ENCODE measurements at places on chromosomes 5 and 9. TPM values are rescaled to one million over a fixed set of nuclear protein-coding genes. Genes with fewer than 3 reads are reported as not detected.
A peak's percentile ranks its signal among the peaks of the same experiment; 100 is the strongest.

DNA sequence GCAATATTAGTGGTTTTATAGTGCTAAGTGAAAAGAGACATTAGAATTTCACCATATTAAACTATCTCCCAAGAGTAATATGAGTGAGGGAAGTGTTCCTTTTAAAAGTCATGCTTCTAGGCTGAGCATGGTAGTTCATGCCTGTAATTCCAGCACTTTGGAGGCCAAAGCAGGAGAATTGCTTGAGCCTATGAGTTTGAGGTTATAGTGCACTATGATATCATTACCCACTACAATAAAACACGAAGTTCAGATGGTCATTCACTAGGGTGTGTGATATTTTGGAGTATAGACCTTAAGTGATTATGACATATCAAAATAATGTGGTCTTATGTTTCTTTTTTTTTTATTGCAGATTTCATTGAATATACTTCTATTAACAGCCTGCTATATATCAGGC lies 6.7 kb downstream of the KIF2A start:
- H3K36me3 ChIP-seq, result no peaks in the 10 kb centered on the region
- no peak overlapping the region for H3K27ac ChIP-seq
- peaks cover 12% of the 10 kb centered on the region for H3K4me1 ChIP-seq
- no peak for DNase-seq
- no peaks in the 10 kb centered on the region for H3K27me3 ChIP-seq
- no peak overlapping the region for H3K4me3 ChIP-seq

- no peaks in the 10 kb centered on the region for H3K36me3 ChIP-seq
- no peaks in the 10 kb centered on the region for H3K4me1 ChIP-seq
- no peak overlapping the region for H3K27ac ChIP-seq
- H3K27me3 ChIP-seq, result peaks cover 29% of the 10 kb centered on the region
Observed at GRCh38 chr9:138010861-138011260, 133.3 kb downstream of the CACNA1B start.

- H3K4me3 ChIP-seq, result no peak overlapping the region
- no peak for DNase-seq
- H3K36me3 ChIP-seq, result no peaks in the 10 kb centered on the region
- peaks cover 14% of the 10 kb centered on the region for H3K27me3 ChIP-seq
- no peaks in the 10 kb centered on the region for H3K4me1 ChIP-seq
Observed at GRCh38 chr5:93401634-93402213, 179.3 kb downstream of the NR2F1-AS1 start.

DNA sequence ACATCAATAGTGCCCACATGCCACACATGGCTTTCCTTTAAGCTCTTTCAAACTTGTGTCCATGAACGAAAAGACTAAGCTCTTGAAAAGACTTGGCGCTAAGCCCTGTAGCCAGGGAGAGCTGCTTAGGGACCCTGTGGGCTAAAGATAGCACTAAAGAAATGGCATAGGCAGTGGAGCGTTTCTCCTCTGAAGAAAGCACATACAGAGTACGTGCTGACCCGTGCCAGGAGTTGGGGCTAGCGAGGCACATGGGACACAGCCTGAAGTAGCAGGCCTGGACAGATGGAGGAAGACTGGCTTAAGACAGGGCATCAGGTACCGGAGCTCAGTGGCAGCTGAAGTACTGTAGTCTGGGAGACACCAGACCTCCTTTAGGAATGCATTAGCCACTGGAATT lies 39.7 kb downstream of the ADGRV1 start:
- no peak overlapping the region for H3K4me3 ChIP-seq
- no peak for DNase-seq
- no peak overlapping the region for H3K27ac ChIP-seq
- H3K27me3 ChIP-seq, result peaks cover 5% of the 10 kb centered on the region
- H3K36me3 ChIP-seq, result no peaks in the 10 kb centered on the region

GRCh38 chr5:32709750-32710549 lies 1.2 kb upstream of the NPR3 start:
- peak; percentile 69 for DNase-seq
- peaks cover 51% of the 10 kb centered on the region for H3K4me1 ChIP-seq
- peaks cover 30% of the 10 kb centered on the region for H3K27me3 ChIP-seq
- H3K4me3 ChIP-seq, result peak overlapping the region; percentile 79

DNA sequence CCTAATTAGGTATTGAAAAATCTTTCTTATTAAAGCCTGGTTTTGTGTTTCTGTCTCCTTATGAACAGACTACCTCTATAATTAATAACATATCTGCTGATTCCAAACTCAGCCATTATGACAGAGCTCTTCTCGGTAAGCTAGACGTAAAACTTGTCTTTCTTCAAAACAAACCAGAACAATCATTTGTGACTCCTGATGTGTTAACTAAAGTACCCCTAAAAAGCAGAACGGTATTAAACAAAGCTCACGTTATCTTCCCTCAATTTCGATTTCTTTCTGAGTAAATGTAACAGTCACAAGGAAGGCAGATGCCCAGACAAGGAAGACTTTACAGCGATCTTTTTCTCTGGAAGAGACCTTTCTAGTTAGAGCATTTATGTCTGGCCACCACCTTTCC lies 1.8 kb downstream of the SEMA5A start:
- H3K4me1 ChIP-seq, result peaks cover 66% of the 10 kb centered on the region
- H3K27me3 ChIP-seq, result peaks cover 25% of the 10 kb centered on the region
- H3K27ac ChIP-seq, result peak overlapping the region; percentile 91
- DNase-seq, result no peak

GRCh38 chr9:88990729-88991065 lies 571 bp upstream of the S1PR3 start:
- H3K27me3 ChIP-seq, result peaks cover 27% of the 10 kb centered on the region
- peak overlapping the region; percentile 86 for H3K4me3 ChIP-seq
- peaks cover 49% of the 10 kb centered on the region for H3K4me1 ChIP-seq
- H3K27ac ChIP-seq, result peak overlapping the region; percentile 84
- H3K36me3 ChIP-seq, result no peaks in the 10 kb centered on the region
- no peak for DNase-seq

- no peak overlapping the region for H3K27ac ChIP-seq
- DNase-seq, result no peak
- H3K36me3 ChIP-seq, result peaks cover 39% of the 10 kb centered on the region
- H3K4me3 ChIP-seq, result no peak overlapping the region
- H3K4me1 ChIP-seq, result no peaks in the 10 kb centered on the region
Observed at GRCh38 chr9:99973455-99973854, 67.0 kb downstream of the STX17 start.

- H3K4me1 ChIP-seq, result no peaks in the 10 kb centered on the region
- no peak overlapping the region for H3K27ac ChIP-seq
Observed at GRCh38 chr9:122402874-122403273, 32.0 kb downstream of the PTGS1 start.

- H3K27me3 ChIP-seq, result no peaks in the 10 kb centered on the region
- H3K36me3 ChIP-seq, result no peaks in the 10 kb centered on the region
- H3K4me1 ChIP-seq, result no peaks in the 10 kb centered on the region
- DNase-seq, result no peak
Observed at GRCh38 chr5:130198927-130199326, 294.7 kb downstream of the CHSY3 start.

- H3K4me1 ChIP-seq, result no peaks in the 10 kb centered on the region
- no peaks in the 10 kb centered on the region for H3K27me3 ChIP-seq
Observed at GRCh38 chr9:115633104-115633503, 515.1 kb upstream of the TNC start.

DNA sequence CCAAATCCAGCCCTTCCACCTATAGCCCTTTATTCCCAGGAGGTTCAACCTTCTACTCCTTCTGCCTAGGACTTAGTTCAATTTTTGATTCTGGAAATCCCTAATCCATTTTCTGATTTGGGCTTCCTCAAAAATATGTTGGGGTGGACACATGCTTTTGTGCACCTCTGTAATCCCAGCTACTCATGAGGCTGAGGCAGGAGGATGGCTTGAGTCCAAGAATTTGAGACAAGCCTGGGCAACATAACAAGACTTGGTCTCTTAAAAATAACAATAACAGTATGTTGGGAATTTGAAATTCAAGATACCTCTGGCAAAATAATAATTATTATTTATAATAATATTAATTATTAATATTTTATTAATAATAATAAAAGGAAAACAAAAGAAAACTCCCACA lies 188.7 kb upstream of the TLE4 start:
- H3K36me3 ChIP-seq, result no peaks in the 10 kb centered on the region
- H3K4me3 ChIP-seq, result no peak overlapping the region
- H3K27me3 ChIP-seq, result no peaks in the 10 kb centered on the region
- no peak overlapping the region for H3K27ac ChIP-seq

FBXL17 gene
- 49.4 TPM for total RNA-seq

WNK2 gene
- total RNA-seq, result 218 TPM

C9orf43 gene
- 0.14 TPM for total RNA-seq

SARDH gene
- 0.63 TPM for total RNA-seq

All from left ventricle myocardium inferior (tissue), 1 donor.